Activated T-helper 9 cell treated with anti-CD3 and anti-CD28 coated beads, Interleukin-2, amount 50 U/mL, for 16 hours (primary cell): ENCODE measurements at places on chromosomes 3 and 15.

DNA sequence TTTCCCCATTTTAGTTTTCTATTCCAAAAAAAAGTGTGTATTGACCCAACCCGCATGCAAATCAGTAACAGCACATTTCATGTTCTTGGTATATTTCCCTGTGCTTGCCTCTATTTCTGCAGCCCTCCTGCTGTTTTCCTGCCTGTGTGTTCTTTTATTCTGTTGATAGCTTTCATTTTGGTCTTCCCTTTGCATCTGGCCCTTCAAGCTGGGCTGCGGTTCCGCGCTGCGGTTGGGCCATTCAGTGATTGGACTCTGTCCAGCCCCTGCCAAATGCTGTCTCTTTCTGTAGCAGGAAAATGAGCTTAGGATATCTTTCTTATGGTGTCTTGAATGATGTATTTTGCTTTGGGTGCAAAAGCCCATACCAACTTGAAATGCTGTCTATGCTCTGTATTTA is 49.9 kb downstream of the ZNF621 start:
- DNase-seq = no peak

GRCh38 chr15:101255051-101255395 is 3.2 kb upstream of the CHSY1 start:
- DNase-seq = no peak

- DNase-seq = no peak
Measured at GRCh38 chr3:99295836-99296235, 342.6 kb upstream of the COL8A1 start.

GRCh38 chr3:196067439-196067838 is 14.5 kb downstream of the TFRC start:
- no peak for DNase-seq

- no peak for DNase-seq
Measured at GRCh38 chr3:359672-360071, 163.1 kb downstream of the CHL1 start.

- DNase-seq = no peak
Measured at GRCh38 chr3:39990532-39990931, 181.1 kb downstream of the MYRIP start.

- no peak for DNase-seq
Measured at GRCh38 chr15:52506549-52506948, 22.1 kb downstream of the MYO5A start.

DNA sequence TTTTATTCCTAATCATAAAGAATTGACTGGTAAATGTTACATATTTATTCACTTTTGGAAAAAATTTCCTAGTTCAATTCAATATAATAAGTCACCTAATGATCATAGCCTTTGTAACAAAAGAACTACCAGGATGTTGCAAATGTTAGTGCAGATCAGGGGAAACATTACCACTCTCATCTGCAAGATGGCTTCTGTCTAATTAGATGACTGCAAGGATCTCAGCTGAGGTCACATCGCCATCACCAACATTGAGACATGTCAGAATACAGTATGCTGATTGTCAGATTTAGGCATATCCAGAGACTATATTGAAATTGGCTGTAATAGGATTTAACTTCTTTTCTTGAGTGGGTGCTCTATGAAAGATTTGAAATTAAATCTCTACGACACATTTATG is 431.4 kb upstream of the AGTR1 start:
- no peak for DNase-seq

GRCh38 chr3:146590521-146590920 is 14.6 kb downstream of the PLSCR5 start:
- no peak for DNase-seq

- DNase-seq = no peak
Measured at GRCh38 chr3:166187237-166187636, 350.0 kb upstream of the BCHE start.

- no peak for DNase-seq
Measured at GRCh38 chr3:51966922-51967383, 301 bp downstream of the PCBP4 start.

- no peak for DNase-seq
Measured at GRCh38 chr3:99508191-99508590, 130.2 kb upstream of the COL8A1 start.

DNA sequence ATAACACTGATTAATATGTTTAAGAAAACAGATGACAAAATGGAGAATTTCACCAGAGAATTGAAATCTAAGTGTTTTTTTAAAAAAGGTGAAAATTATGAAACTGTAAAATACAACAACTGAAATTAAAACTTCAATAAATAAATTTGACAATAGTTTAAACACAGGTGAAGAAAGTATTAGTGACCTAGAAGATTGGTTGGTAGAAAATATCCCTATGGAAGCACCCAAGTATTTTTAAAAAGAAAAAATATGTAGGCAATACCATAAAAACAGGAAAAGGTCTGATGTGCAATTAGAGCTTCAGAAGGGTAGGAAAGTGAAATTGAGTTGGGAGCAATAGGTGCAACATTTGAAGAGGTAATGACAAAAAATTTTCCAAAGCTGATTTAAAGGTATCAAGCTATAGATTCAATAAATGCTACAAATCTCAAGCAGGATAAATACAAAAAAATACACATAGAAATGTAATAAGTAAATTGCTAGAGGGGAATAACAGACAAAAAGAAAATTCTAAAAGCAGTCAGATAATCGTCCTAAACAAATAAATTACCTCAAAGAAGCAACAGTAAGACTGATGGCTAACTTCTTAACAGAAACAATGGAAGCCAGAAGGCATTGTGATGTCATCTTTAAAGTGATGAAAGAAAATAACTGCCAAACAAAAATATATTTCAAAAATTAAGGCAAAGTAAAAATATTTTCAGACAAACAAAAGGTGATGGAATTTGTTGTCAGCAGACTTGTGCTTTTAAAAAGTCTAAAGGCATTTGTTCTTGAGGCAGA is 9.5 kb upstream of the IL12A start:
- DNase-seq = no peak

- no peak for DNase-seq
Measured at GRCh38 chr3:60339304-60339703, 911.9 kb downstream of the FHIT start.

- DNase-seq = no peak
Measured at GRCh38 chr3:49699281-49699979, 10.1 kb downstream of the RNF123 start.

- DNase-seq = no peak
Measured at GRCh38 chr3:188890572-188891270, 281.1 kb upstream of the TPRG1 start.

DNA sequence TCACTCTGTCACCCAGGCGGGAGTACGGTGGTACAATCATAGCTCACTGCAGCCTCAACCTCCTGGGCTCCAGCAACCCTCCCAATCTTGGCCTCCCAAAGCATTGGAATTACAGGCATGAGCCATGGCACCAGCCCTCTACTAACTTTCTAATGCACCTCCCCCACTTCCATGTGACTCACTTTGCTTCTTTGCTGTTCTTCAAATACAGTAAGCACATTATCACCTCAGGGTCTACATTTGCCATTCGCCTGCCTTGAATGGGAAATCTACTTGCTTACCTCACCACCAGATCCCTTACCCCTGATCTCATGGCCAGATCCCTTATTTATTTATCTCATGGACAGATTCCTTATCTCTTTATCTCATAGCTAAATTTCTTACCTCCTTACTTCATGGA is 235.3 kb downstream of the KCNMB2 start:
- DNase-seq = no peak

GRCh38 chr3:58291671-58292338 is 14.2 kb upstream of the RPP14 start:
- no peak for DNase-seq

- no peak for DNase-seq
Measured at GRCh38 chr3:66021731-66022131, 17.0 kb downstream of the MAGI1 start.
